ENCODE measurements at places on chromosomes 2 and 18.

DNA sequence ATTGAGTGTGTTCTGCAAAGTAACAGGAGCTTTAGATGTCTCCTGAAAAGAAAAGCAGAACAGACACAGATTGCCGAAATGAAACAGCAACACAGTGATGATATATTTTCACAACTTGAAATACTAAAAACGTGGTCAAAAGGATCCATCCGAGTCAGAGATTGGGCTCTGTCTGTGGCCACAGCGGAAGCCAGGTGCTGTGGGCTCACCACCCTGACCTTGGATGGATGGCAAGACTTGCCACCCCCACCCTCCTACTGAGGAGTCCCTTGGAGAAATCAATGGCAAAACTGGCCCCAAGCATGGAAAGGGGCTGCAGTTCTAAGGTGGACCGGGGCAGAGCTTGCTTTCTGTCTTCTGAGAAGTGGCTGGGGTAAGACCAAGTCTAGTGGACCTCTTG is 31.4 kb upstream of the ACKR3 start:
- no peak for DNase-seq

- DNase-seq, result no peak
Measured at GRCh38 chr2:10757814-10758286, 36.4 kb downstream of the ATP6V1C2 start.

DNA sequence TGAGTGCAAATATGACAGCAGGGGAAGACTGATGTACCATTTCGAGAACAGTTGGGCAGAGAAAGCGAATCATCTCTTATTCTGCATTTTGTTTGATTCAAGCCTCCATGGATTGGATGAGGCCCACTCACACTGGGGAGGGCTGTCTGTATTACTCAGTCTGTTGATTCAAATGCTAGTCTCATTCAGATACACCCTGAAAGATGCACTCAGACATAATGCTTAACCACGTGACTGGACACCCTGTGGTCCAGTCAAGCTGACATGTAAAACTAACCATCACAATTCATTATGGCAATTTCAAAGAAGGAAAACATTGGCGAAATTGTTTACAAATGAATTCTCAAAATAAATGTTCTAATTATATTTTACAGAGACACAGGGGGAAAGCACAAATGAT is 1210.2 kb downstream of the DPP10 start:
- DNase-seq, result no peak

DNA sequence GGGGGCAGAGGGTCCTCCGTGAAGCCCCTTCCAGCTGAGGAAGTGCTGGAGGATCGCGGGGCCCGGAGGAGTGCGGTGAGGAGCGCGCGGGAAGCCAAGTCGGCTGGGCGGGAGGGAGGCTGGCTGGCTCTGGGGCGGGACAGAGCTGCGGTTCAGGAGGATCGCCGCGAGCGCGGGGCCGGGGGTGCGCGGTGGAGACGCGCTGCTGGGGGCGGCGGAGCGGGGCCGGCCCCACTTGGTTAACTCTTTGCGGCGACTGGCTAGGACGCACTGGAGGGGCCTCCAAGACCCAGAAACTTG is 464 bp downstream of the CYBRD1 start:
- DNase-seq, result no peak

- DNase-seq, result no peak
Measured at GRCh38 chr2:124580263-124580662, 555.2 kb downstream of the CNTNAP5 start.

- no peak for DNase-seq
Measured at GRCh38 chr2:31066551-31066950, 71.7 kb downstream of the GALNT14 start.

GRCh38 chr2:25512707-25513106 is 160.7 kb downstream of the DTNB start:
- no peak for DNase-seq
